ENCODE measurements at places on chromosomes 6 and 20.
A peak's percentile ranks its signal among the peaks of the same experiment; 100 is the strongest.

DNA sequence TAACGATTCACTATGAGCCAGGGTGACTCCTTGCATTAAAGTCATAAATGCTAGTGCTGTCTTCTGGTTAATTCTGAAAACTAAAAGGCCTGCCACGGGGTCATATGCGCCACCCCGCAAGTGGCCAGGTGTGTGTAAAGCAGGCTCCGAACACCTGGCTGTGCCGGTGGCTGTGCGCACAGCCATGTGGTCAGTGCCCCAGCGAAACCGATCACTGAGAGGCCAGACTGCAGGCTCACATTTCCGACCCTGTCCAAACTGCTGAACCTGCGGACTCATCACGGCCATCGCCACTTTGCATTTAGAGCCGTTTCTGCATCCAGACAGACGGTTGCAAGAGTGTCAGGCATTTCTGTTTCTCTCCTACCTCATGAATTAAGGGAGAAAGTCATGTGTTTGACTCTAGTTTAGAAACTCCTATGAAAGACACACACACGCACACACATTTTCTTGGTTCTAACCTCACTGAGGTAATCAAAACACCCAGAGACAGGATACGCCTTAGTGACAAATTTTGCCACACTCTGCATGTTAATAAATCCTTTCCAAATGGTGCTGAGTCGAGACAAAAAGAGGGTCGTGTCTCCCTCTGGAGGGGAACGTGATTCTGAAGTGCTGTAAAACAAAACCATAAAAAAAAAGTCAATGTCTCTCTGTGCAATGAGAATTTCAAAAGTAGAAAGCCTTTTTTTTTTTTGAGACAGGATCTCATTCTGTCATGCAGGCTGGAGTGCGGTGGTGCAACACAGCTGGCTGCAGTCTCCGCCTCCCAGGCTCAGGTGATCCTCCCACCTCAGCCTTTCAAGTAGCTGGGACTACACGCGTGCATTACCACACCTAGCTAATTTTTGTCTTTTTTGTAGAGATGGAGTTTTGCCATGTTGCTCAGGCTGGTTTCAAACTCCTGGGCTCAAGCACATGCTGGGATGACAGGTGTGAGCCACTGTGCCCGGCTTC lies 31.0 kb upstream of the TCFL5 start:
- DNase-seq: no peak

GRCh38 chr20:35021063-35021462 lies 65.4 kb downstream of the MYH7B start:
- no peak for DNase-seq

GRCh38 chr20:61690993-61691838 lies 374.5 kb downstream of the TAF4 start:
- DNase-seq: no peak

- peak; percentile 22 for DNase-seq
These were observed 481 bp downstream of the ZNF133 start for GRCh38 chr20:18288749-18289267.

GRCh38 chr6:138795809-138796603 lies at the start of gene ECT2L:
ECT2L (plus strand) TSS chr6:138796087; CDS start chr6:138813275, 17,188 bp downstream.
- DNase-seq: peak; percentile 90

DNA sequence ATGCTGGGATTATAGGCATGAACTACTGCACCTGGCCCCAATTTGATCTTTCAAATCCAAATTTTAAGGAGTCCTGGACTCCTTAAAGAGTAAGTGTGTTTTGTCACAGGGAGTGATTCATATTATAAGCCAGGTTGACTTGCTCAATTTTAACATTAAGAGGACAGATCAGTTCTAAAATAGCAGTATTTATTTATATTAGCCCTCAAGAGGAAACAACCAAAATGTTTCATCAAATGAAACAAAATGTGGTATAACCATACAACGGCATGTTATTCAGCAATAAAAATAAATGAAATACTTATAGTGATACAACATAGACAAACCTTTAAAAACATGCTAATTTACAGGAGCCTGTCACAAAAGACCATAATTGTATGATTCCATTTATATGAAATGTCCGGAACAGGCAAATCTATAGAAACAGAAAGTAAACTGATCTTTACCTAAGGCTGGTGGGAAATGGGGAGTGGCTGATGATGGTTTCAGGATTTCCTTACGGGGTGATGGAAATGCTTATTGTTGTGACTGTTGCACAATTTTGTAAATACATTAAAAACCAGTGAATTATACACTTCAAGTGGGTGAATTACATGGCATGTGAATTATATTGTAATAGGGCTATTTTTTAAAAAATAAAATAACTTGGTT lies 637.4 kb downstream of the MMUT start:
- DNase-seq: no peak

DNA sequence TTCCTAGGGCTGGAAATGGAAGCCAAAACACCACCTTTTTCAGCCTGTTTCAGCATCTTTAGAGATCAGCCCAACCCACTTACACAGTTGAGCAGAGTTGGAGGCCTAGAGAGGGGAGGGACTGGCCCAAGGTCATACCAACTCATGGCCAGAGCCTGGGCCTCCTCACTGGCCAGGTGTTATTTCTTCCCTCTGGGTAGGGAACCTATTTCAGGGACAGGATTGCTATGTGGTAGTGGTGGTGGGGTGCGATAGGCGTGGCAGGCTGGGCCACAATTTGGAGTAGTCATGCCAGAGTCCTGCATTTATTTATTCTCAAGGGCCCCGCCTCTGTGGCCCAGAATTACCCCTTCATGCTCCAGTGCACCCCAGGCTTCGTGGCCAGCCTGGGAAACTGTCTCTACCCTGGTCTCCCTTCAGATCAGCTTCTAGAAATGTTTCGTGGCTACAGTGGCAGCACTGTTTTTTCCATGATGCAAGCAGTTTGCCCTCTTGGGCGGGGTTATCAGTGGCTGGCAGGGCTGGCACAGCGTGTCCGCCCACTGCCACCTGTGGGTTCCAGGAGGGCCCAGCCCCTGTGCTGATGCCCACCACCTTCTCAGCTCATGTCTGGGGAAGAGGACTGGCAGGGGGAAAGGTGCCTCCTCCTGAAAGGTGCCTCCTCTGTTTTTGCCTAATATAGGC lies 6.2 kb downstream of the VEGFA start:
- no peak for DNase-seq

DNA sequence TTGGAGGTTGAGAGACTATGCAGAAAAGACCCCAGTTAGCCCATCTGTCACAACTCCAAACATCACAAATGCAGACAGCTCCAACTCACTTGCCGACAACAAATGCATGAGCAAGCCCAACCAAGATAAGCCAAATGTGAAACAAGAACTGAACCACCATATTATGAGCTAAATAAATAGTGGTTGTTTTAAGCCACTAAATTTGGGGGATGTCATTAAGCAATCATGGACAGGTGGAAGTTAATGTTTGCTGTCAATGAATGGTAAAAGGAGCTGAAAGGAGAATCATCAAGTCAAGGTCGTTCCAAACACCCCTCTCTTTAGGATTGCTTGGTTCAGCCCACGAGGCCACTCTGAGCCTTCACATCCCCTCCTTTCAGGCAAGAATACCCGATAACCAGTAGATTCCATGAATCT lies 71.2 kb upstream of the PLCB4 start:
- no peak for DNase-seq

GRCh38 chr6:6515691-6516607 lies 72.6 kb upstream of the LY86 start:
- DNase-seq: no peak

DNA sequence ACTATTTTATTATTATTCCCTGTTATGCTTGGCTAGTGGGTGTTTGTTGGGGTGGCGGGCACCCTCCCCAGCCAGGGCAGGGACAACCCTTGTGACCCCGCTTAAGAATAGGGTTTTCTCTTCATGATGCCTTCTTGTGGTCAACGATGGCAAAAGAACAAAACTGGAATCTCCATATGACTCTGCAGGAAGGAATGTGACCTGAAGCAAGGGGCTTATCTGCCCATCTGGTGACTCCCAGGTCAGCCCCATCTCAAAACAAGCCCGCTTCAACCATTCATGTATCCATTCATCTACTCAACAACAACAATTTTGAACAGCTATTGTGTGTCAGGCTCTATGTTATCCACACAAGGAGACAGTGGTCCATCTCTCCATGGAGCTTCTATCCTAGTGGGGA lies 30.9 kb upstream of the TGM6 start:
- DNase-seq: no peak

GRCh38 chr6:56279331-56280080 lies 32.1 kb upstream of the COL21A1 start:
- DNase-seq: no peak

GRCh38 chr6:101711518-101711917 lies 318.0 kb downstream of the GRIK2 start:
- DNase-seq: no peak
